Ammon's horn (tissue), 1 donor: ENCODE measurements at places on chromosomes 1 and 21.

- no peak for DNase-seq
Observed at GRCh38 chr1:234961456-234962339, 166.9 kb downstream of the TOMM20 start.

- DNase-seq, result no peak
Observed at GRCh38 chr1:65225179-65225578, 77.2 kb downstream of the AK4 start.

DNA sequence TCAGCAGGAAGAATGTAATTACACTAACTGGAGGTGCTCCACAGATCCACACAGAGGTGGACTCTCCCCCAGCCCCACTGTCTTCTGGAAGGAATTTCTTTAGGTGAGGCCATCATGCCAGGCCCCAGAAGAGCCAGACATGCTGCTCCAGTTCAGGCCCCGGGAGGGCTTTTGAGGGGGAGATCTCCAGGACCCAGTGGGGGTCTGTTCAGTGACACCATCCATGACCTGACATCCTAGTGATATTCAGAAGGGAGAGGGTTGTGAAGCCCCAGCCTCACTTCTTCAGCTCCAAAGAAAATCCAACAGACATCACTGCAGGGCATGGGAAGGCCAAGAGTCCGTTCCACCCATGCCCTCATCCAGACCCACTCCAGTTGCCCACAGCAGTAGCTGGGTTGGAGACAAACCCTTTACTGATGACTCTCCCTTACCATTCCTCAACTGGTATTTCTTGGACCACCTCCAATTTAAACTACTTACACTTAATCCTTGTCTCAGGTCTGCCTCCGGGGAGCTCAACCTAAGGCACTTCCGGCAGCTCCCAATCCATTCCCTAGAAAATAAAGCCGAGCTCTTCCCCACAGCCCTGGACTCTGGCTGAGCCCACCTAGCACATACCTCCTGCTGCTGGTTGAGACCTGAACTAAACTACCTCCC, 39.2 kb downstream of the CSMD2 start:
- no peak for DNase-seq

GRCh38 chr1:236007781-236008180, 57.1 kb downstream of the NID1 start:
- no peak for DNase-seq

DNA sequence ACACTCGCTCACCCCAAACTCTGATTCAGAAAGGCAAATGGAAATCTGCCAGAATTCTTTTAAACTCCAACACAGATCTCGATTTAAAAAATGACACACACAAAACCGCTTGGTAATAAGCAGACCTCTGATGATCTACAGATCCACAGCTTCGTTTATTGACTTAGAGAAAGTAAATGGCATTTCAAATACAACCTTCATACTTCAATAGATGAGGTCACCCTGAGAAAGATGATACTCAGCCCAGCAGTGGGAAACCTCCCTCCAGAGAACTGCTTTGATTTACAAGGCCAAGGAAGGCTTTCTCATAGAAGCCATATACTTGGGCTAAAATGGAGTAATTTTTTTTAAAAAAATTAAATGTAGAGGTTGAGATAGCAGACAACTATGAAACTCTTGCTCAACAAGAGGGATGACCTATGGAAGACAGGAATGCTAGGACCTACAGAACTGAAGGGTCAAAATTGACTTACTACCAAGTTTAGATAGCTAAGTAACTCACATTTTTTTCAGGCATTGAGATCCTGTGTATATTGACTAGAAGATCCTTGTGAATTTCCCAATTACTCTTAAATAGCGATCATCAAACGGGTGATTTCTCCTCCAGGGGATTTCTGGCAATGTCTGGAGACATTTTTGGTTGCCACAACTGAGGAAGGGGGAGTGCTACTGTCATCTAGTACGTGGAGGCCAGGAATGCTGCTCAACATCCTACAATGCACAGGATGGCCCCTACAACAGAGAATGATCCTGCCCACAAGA, 143.9 kb downstream of the CLIC6 start:
- DNase-seq, result no peak
